Activated CD4-positive, alpha-beta T cell treated with anti-CD3 and anti-CD28 coated beads for 1 hour (primary cell): ENCODE measurements at places on chromosomes 1 and 21.

GRCh38 chr1:113978863-113979702 lies at the start of gene OLFML3:
Gene OLFML3 (plus strand): TSS chr1:113979474. CDS start chr1:113979517, 43 bp downstream.
- no peak for DNase-seq

DNA sequence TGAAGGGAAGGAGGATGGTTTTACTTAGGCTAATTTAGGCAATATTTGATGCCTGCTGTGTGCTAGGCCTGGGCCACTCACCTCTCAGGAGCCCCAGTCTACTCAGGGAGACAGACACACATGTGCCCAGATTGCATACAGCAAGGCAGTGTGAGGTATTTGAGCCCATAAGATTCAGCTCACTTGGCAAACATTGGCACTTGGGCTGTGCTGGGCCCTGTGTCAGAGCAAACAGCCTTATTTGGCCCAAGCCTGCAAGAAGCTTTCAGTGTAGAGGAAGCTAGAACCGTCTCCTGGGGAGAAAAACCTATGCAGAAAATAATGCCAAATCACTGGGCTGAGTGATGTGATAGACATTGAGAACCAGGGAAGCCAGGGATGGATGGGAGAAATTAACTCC lies 3.9 kb upstream of the SYNC start:
- no peak for DNase-seq

GRCh38 chr1:25650289-25650576 lies 33.6 kb downstream of the MAN1C1 start:
- DNase-seq = no peak

GRCh38 chr1:39672551-39672947 lies 642 bp upstream of the NT5C1A start:
- DNase-seq = no peak

- DNase-seq = no peak
These were observed 473.7 kb upstream of the DAB1 start for GRCh38 chr1:57897581-57897980.

DNA sequence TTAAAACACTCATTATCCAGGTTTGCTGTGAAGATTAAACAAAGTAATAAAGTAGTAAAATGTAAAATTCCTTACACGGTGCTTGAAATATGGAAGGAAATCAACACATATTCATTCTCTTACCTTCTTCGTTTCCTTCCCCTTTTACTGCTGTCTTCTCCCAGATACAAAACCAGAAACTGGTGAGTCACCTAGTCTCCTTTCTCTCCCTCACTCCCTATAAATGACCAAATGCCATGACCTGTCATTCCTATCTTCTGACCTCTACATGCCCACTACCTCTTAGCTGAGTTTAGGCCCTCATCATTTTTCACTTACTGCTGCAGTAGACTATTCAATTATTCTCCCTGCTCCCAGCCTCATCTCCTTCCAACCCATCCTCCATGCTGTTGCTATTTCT lies 4.3 kb upstream of the NR1I3 start:
- no peak for DNase-seq

DNA sequence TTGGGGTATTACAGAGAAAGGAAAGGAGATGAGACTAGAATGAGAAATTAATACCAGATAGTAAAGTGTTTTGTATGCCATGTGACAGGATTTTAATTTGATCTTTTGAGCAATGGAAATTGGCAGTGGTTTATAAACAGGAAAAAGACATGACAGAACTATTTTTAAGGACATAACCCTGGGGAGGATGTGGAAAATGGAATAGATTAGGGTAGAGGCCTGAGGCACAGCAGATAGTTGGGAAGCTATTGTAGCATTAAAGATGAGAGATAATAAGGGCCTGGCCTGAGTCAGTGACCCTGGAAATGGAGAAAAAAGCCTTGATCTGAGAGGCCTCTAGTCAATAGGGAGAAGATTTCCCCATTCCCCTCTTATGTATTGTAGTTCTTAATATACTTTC lies 22.1 kb upstream of the KCNA3 start:
- DNase-seq = no peak

DNA sequence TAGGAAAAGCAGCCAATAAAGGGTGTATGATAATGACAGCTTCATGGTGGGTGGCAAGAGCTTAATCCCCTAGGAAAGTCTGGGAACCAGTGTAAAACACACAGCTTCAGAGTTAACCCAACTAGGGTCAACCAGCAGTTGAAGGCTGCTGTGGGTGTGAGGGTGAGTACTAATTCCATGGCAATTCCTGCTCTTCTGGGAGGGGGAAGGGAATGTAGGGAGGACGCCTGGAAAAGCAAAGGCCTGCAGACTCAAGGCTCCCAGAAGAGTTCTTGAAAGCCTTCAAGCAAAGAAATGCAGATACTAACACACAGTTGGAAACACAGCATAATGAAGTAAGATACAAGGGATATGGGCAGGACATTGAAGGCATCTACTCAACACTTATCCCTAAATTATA lies 28.1 kb downstream of the TTLL7 start:
- no peak for DNase-seq

GRCh38 chr1:147611021-147611426 lies 59.3 kb downstream of the ACP6 start:
- DNase-seq = no peak

- DNase-seq = no peak
These were observed 366.4 kb upstream of the ZP4 start for GRCh38 chr1:238257018-238257621.

DNA sequence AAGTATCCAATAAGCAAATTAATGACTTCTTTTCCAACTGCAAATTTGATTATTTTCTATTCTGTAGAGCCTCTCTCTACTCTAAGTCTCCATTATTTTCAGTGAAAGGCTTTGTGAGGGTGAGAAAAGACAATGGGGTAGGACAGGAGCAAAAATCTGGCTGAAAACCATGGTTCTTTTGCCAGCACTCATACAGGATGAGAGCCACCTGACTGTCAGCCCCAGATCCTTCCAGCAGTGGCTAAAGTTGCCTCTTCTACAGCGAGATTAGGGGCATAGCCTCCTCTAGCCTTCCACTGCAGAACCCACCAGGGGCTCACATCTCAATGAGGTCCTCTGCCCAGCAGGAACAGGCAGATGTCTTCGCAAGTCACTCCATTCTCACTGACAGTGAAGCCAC lies 23.7 kb downstream of the NMNAT2 start:
- no peak for DNase-seq

- no peak for DNase-seq
These were observed 1479.6 kb downstream of the MRPL39 start for GRCh38 chr21:24127651-24128050.

GRCh38 chr1:109658533-109659042 lies 2.7 kb downstream of the GSTM4 start:
- no peak for DNase-seq

DNA sequence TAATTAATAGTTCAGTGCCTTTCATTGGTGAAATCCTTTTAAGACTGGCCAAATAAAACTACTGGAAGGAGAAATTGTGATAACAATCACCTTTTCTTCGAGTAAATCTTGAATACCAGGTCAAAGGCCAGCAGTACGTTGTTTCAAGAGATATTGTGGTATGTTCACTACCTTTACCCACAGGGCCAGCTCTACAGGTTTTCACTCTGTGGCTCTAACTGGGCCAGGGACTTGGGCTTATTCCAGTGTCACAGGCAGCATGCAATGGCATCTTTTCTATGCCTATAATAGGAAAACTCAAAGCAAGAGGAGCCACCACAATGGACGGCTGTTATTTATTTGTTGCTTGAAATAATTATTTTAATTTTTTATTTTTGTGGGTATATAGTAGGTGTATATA lies 26.8 kb upstream of the LRIF1 start:
- DNase-seq = no peak

- DNase-seq = no peak
These were observed 44.2 kb downstream of the SCYL3 start for GRCh38 chr1:169849346-169850022.

DNA sequence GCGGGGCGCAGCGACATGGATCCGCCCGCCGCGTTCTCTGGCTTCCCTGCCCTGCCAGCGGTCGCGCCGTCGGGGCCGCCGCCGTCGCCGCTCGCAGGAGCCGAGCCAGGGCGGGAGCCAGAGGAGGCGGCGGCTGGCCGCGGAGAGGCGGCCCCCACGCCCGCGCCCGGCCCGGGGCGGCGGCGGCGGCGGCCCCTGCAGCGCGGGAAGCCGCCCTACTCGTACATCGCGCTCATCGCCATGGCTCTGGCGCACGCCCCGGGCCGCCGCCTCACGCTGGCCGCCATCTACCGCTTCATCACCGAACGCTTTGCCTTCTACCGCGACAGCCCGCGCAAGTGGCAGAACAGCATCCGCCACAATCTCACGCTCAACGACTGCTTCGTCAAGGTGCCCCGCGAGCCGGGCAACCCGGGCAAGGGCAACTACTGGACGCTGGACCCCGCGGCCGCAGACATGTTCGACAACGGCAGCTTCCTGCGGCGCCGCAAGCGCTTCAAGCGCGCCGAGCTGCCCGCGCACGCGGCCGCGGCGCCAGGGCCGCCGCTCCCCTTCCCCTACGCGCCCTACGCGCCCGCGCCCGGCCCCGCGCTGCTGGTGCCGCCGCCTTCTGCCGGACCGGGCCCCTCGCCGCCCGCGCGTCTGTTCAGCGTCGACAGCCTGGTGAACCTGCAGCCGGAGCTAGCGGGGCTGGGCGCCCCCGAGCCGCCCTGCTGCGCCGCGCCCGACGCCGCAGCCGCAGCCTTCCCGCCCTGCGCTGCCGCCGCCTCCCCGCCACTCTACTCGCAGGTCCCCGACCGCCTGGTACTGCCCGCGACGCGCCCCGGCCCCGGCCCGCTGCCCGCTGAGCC lies 459 bp downstream of the FOXE3 start:
- no peak for DNase-seq
